ENCODE measurements at places on chromosomes 7 and 10.

- no peak for DNase-seq
These were observed 160.1 kb downstream of the CPEB3 start for GRCh38 chr10:92130622-92131274.

- DNase-seq = no peak
These were observed 358.1 kb downstream of the CRPPA start for GRCh38 chr7:16063221-16063620.

- DNase-seq = no peak
These were observed 143.8 kb downstream of the GRK5 start for GRCh38 chr10:119351189-119351588.

GRCh38 chr7:65804887-65805286, 68.0 kb upstream of the VKORC1L1 start:
- no peak for DNase-seq

- DNase-seq = no peak
These were observed 223.2 kb upstream of the IGFBP3 start for GRCh38 chr7:46143949-46144917.

- DNase-seq = no peak
These were observed 171.3 kb downstream of the RNLS start for GRCh38 chr10:88411772-88412349.

GRCh38 chr7:47932016-47932415, 16.2 kb downstream of the PKD1L1 start:
- DNase-seq = no peak

DNA sequence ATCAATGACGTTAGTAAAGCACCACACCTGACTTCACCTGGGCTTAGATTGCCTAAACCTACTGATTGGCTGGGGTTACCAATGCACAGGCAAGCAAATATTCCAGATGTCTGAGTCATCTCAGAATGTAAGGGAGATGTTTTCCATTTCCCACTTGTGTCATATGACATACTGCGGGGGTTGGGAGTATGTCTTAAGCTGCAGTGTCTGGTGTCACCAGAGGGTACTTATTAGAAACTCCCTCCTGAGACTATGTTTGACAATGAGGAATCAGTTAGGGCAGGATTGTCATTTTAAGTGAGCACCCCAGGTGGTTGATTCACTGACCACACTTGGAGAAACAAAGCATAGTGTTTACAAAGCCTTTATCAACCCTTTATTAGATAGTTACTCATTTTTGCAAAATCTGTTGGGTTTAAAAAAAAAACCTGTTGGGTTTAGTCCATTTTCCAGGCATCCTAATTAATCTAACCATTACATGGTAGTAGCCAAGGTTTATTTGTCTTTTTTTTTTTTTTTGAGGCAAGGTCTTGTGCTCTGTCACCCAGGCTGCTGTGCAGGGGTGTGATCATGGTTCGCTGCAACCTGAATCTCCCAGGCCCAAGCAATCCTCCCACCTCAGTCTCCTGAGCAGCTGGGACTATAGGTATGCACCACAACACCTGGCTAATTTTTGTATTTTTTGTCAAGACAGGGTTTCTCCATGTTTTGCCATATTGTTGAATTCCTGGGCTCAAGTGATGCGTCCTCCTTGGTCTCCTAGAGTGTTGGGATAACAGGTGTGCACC, 72.5 kb downstream of the CDK6 start:
- no peak for DNase-seq

DNA sequence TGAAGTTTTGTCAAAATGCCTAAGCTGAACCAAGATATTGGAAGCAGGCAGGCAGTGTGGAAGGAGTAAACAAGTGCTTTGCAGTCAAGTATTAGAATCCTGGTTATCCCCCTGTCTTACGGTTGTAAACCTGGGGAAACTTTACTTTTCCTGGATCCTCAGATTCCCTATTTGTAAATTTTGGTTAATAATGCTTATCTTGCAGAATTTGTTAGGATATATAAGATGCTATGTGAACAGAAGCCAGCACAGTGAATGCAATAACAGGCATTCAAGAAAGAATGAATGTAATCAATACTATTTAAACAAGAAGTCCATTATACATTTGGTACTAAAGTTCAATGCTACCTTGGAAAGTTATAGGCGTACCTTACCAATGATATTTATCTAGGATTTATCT, 91.8 kb upstream of the STK17A start:
- DNase-seq = no peak

DNA sequence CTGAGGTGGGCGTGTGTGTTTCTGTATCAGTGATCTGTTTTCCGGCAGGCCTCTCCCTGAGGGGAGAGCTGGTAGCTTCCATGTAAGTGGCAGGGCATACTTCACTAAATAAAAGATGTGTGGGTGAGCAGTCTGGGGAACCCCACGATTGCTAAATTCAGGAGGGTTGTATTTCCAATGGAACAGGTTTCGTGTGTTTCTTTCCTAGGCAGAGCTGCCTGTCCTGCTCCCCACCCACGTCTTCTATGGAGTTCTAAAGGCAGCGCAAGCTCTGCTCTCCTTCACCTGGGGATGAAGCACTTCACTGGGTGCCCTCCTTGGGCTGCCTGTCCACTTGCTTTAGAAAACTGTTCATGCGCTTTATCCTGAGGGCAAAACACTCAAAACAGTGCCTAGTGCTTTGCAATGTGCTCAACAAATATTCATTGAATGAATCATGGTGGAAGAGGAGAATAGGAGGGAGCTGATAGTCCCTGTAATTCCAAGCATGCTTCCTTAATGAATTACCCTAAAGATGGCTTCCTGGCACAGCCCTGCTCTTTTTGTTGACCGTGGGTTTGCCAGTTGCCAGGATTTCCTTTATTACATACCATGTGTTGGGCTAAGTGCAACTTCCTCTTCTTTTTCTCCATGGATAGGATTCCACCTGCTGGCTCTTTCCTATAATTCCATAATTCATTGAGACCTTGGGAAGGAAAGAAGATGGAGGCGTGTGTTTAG, 50.6 kb upstream of the SRPK2 start:
- no peak for DNase-seq

DNA sequence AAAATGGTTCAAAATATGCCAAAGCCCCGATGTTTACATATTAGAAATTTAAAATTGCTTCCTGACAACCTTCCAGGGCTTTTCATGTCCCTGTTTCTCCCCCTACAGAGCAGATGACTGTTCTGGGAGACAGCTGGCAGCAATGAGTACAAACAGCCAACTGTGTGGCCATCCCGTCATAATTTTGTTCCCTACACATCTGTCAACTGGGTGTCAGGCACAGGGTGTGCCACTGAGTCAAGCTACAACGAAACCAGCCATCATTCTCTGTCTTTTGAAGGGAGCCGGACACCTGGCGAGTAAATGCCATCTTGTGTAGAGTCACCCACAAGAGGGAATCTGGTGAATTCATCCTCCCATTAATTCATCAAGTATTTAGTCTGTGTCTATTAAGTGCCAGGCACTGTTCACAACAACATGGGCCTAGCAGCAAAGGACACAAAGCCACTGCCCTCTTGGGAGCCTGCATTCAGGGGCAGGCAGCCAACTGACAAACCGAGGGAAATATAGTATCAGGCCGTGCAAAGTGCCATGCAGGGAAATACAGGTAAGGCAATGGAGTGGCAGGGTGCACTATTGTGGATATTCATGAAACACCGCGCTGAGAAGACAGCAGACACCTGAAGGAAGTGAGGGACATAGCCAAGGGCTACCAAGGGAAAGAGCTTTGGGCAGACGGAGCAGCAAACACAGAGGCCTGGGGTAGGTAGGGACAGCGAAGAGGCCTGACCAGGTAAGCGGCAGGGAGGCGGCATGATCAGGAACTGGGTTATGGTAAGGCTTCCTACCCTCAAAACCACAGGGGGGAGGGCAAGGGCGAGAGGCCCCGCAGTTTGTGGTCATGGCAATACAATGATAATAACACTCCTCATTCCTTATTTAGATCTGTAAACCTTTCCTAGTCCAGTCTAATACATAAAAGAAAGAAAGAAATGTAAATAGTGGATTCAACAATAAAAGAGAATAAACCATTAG, 213.6 kb downstream of the FAM107B start:
- no peak for DNase-seq

- no peak for DNase-seq
These were observed 576.8 kb upstream of the LRRTM3 start for GRCh38 chr10:66349076-66349475.

- no peak for DNase-seq
These were observed 162.1 kb downstream of the TCF7L2 start for GRCh38 chr10:113111900-113112853.

- DNase-seq = no peak
These were observed 80.6 kb downstream of the RGS10 start for GRCh38 chr10:119461923-119462322.

GRCh38 chr10:18010050-18010449, 58.3 kb downstream of the SLC39A12 start:
- DNase-seq = no peak

DNA sequence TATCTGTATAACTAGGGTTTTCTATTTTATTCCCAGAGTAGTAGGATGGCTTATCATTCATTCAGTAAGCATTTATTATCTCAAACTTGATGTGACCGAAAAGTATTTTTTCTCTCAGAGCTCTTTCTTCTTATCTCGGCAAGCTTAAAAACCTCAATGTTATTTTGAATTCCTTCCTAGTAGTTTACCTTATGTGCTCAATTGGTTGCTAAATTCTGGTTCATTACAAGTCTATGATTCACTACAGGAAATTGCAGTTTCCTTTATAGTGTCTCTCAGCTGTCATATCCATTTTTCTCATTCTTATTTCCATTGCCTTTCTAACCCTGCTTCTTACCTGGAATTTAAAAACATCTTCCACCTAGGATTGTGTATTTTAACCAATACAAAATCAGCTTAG, 12.6 kb upstream of the ICA1 start:
- no peak for DNase-seq

DNA sequence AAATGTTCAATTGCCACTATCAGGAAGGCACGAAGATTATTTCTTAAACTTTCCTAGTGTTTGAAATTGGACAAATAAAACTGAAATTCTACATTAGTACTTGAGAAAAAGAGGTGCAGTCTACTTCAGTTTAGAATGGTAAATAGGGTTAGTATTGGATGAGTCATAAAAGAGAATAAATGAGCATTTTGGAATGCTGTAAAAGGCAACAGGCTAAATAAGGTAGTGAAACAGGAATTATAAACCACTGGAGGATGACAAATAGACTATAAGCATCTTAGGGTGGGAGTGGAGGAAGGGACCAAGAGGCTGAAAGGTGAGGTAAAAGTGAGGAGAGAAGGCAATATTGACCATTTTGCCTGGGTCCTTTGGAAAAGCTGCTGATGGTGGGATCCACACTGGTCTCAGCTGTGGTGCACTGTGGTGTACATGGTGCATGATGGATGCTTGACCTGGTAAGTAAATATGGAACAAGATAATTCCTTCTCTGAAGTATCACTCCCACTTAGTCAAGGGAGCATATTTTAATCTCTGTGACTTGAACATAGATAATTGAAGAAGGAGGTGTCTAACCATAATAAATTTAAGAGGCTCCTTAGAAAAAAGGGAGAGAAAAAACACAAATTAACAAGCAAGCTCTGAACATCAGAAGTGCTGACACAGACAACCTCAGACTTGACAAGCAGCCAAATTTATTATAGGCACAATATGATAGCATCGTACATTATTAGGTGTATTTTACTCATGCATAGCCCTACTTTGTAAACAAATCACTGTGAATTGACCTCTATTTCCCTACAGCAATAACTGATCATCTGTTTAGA, 76.4 kb upstream of the SCIN start:
- no peak for DNase-seq

DNA sequence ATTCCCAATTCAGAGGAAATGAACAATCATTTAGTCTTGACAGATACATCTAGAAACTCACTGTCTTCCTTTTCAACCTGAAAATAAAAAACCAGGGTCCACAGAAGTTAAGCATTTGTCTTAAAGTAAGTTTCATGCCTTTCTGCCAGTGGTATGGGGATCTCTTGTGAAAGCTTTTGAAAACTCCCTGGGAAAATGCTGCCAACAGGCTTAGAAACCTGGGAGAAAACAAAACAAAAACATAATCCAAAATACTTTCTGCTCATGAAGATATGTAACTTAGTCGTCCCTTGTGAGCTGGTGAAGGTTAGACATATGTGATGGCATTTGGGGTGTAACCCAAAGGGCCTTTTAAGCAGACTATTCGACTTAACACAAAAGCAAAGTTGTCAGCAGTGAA, 66.4 kb upstream of the ZNF438 start:
- no peak for DNase-seq

GRCh38 chr7:149853157-149853556, 15.0 kb downstream of the ZNF862 start:
- DNase-seq = no peak

DNA sequence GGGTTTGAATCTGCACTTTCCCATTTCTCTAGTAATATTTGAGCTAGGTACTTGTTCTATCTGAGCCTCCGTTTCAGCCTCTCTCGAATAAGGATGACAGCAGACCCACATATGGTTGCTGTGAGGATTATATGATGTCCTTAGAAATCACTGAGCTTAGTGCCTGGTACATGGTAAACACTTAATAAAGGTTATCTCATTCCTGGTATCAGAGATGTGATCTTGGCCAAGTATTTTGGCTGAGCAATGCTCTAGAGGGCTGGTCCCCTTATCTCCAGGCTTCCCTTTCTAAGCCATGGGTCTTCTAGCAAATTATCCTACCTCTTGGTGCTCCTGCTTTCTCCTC, 407 bp upstream of the MKRN1 start:
- no peak for DNase-seq

GRCh38 chr10:62185919-62186692, 82.5 kb downstream of the RTKN2 start:
- DNase-seq = no peak

DNA sequence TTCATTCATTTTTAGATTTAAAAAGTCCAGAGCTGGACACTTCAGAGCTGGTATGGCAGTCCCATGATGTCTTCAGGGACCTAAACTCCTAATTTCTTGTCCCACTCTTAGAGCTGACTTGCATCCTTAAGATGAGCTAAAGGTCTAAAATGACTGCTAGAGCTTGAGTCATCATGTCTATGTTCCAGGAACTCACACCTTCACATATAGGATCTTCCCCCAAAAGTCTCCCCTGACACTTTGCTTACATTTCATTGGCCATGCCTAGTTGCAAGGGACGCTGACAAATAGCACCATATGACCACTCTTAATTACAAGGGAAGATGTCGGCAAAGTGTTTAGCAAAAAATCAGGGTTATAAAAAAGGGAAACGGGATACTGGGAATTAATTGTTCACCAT, 10.4 kb upstream of the AOAH start:
- DNase-seq = no peak

Data from SHP77 (cell line).